Smooth muscle cell of the brain vasculature (primary cell): ENCODE measurements at places on chromosomes 5 and 9.
A peak's percentile ranks its signal among the peaks of the same experiment; 100 is the strongest.

GRCh38 chr5:164358531-164359259 is 853.3 kb downstream of the MAT2B start:
- no peak for DNase-seq

DNA sequence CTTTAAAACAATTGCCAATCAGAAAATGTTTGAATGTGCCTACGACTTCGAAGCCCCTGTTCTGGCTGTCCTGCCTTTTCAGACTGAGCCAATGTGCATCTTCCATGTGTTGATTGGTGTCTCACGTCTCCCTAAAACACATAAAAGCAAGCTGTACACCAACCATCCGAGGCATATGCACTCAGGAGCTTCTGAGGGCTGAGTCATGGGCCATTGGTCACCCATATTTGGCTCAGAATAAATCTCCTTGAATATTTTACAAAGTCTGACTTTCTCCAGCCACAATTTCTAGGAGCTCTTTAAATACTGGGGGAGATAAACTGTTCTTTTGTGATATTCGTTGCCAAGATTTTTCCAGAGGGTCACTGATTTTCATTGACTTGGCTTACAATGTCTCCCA is 53.9 kb downstream of the C9orf57 start:
- DNase-seq, result no peak

DNA sequence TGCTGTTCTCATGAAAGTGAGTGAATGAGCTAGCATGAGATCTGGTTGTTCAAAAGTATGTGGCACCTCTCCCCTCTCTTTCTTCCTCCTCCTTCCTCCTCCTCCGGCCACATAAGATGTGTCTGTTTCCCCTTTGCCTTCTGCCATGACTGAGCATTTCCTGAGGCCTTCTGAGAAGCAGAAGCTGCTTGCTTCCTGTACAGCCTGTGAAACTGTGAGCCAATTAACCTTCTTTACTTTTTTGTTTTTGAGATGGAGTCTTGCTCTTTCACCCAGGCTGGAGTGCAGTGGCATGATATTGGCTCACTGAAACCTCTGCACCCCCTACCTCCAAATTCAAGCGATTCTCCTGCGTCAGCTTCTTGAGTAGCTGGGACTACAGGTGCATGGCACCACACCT is 6.1 kb downstream of the S100Z start:
- no peak for DNase-seq

DNA sequence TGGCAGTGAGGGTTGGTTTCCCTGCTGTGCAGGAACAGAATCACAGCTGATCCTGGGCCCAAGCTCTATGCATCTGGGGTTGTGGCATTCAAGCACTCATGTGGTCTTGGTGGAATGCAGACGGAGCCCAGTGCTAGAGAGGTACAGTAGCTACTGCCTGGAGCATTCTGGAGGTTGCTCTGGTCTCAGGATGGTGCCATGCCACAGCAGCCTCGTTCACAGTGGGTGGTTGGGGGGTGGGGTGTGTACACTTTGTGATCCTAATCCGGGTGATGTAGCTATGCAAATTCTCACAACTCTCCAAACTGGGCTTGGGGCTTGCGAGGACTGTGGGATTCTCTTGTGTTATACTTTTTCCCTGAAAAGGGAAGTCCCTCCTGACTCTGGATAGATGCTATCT is 45.2 kb downstream of the FGD3 start:
- no peak for DNase-seq

DNA sequence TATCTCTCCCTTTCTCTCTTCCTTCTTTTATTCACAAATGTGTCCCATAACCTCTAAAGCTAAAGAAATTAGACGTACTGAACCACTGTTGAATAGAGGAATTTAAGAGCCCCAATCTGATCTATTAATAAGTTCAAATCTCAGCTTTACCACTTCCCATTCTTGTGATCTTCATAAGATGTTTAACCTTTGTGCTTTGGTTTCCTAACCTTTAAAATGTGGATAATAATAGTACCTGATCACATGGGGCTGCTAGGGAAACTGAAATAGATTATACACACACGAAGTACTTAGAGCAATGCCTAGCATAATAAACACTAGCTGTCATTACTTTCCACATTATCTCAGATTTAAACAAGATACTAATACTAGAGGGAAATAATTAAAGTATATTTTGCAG is 324.3 kb upstream of the SEMA6A start:
- DNase-seq, result no peak

GRCh38 chr9:127330501-127330900 is 65.9 kb downstream of the GARNL3 start:
- DNase-seq, result no peak

DNA sequence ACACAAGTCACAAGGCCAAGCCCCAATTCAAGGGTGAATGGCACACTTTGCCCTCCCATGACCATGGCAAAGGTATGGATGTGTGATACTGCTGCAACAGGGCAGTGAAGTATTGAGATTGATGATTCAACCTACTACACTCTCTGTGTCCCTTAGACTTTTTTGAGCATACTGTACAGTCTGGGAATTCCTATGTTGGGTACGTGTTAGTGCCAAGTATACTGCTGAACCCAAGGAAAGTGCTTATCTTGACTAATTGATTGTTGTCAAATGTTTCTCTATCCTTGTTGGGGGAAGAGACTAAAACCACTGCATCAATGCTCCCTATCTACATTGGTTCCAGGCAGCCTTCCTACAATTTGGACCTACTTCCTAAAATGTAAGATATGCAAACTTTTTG is 93.7 kb downstream of the NDFIP1 start:
- no peak for DNase-seq

GRCh38 chr9:121984726-121985402 is 108.2 kb downstream of the TTLL11 start:
- no peak for DNase-seq

DNA sequence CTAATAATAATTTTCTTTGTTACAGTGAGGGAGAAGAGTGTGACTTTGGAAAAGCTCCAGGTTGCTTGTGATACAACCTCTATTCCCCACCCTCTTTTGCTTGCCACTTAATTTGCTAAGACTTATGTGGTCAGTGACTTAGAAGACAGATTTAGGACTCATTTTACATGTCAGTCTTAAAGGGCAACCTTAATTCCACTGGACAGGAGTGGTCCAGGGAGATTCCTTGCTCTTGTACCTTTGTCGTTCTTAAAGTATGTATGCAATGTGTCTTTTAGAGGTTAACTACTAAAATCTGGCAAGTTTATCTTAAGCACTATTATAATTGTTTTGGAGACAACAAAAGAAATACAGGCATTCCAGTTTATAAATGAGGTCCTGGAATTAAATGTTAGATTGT is 20.0 kb downstream of the SLC30A5 start:
- DNase-seq, result no peak

GRCh38 chr5:35308421-35308820 is 78.1 kb upstream of the PRLR start:
- DNase-seq, result no peak

GRCh38 chr5:62432621-62433064 is 20.1 kb downstream of the IPO11 start:
- DNase-seq, result no peak

DNA sequence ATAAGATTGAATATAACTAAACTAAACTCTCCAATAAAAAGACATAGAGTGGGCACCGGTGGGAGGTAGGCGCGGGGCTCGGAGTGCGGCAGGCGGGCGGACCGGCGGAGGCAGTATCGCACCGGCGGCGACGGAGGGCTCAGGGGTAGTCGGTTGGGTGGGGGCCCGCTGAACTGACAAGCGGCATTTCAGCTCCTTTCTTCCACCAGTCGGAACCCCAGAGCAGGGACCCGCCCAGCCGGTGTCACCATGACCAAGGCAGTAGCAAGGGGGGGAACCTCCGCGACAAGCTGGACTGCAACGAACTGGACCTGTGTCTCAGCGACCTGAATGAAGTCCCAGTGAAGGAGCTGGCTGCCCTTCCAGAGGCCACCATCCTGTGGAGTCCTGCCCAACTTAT is 156.7 kb downstream of the HINT1 start:
- DNase-seq, result no peak

- DNase-seq, result no peak
Observed at GRCh38 chr5:87061046-87061445, 206.6 kb upstream of the RASA1 start.

DNA sequence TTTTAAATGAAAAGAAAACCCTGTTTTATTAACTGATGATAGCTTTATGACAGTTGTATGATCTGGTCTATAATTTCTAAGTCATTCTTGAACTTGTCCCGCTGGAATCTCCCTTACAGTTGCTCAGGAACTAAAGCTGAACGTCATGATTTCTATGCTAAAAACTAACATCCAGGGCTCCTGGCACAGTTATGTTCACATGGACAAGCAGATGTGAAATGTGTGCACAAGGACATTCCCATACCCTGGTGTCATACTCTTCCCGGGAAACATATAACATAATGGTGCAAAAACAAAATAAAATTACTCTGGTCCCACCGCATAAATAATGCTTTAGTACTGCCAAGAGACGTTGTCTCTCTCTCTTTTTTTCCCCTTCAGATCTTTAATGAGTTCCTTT is 134.9 kb downstream of the PRDM6 start:
- DNase-seq, result no peak

DNA sequence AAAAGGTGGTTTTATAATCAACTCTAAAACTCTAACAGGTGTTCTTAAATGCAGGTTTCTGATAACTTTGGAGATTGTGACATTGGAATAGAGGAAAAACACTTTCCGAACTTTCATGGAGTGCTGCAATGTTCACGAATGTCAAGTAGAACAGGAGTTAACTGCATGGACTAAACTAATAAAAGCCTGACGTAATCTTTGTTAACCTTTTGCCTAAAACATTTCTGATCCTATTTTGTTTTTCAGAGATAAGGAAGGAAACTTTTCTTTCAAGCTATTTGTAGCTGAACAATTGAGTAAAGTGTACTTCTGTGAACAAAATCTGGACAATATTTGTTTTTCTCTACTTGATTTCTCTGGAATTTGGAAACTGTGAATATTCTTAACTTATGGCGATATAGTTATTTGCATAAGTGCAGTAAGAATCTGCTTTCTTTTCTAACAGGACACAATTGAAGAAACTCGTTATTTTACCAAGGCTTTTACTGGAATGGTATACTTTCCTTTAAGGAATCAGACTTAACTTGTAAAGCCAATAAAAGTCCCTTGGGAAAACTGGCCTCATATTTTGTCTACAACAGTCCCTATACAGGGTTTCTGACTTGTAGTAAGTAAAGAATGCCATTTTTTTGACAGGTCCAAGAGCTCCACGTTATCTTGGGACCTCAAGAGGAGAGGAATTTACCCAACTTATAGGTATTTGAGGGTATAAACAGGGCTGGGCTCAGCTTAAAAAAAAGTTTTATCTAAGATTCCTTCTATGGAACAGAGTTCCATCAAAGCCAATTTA is 154.7 kb downstream of the NXNL2 start:
- no peak for DNase-seq

DNA sequence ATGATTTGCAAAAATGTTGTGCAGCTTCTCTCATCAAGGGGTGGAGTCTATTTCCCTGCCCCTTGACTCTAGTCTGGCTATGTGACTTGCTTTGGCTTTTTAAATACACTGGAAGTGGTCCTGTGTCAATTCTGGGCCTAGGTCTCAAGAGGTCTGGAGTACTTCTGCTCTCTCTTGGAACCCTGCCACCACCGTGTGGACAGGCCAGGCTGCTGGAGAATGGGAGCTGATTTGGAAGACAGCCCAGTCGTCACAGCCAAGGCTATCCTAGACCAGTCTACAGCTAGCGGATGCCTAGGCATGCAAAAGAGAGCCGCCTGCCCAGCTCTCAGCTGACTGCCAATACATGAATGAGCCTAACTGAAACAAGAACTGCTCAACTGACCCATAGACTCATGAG is 56.7 kb upstream of the CLINT1 start:
- no peak for DNase-seq

DNA sequence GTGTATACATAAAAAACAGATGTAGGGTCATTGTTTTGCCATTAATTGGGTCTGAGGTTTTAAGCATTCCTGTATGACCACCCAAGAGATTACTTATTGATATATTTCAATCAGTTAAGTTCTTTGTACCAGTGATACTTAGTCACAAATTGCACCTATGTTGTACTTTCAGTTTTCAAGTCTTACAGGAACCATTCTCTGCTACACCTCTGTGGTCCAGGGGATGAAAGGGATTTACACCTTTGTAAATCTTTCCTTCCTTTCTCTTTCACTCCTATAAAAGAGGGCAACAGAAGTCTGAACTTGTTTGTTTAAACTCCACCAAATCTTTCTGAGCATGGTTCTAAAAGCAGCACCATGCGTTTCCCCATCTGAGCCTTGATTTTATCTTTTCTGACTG is 86.1 kb downstream of the DEPDC1B start:
- no peak for DNase-seq

GRCh38 chr9:134385915-134386314 is 59.7 kb downstream of the RXRA start:
- no peak for DNase-seq

- DNase-seq, result peak; percentile 36
Observed at GRCh38 chr9:121206516-121207370, 5.1 kb upstream of the RAB14 start.

DNA sequence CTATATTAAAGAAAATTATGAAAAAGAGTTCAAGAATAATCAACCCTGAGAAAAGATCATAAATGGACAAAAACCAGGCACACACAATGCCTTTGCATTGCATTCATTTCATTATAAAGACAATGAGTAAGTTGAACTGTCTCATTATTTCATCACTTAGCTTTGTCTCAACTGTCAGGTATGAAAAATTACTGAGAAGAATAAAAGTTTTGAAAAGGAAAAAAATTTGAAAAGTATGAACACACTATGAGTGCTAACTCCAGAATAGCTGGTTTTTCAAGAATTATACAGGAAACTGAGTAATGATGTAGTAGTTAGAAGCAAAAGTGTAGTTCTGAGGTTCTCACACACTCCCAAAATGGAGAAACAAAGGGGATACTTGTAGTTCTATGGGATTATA is 16.3 kb upstream of the ANXA1 start:
- DNase-seq, result no peak

DNA sequence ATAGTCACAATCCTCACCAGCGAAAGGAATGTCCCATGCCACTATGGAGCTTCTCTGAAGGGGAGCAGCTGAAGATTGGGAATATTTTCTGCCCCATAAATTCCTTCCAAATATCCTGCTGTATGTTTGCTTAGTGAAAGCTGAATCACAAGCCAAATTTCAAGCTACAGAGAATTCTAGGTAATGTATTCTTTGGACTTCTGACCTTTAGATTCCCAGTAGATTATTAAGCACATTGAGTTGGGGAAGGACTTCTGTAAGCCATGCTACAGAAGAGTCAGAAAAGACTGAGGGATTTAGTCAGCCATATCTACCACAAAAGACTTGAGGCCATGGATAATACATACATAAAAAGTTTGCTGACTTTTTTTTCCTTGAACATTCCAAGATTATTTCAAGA is 1342.0 kb upstream of the NUDT12 start:
- DNase-seq, result no peak

- DNase-seq, result no peak
Observed at GRCh38 chr9:5971740-5972139, 43.7 kb downstream of the RANBP6 start.

- DNase-seq, result no peak
Observed at GRCh38 chr5:124908581-124909451, 162.4 kb upstream of the ZNF608 start.

- DNase-seq, result no peak
Observed at GRCh38 chr5:369151-369868, 47.8 kb downstream of the AHRR start.
